ENCODE measurements at places on chromosomes 6 and 20. TPM values are rescaled to one million over a fixed set of nuclear protein-coding genes. Genes with fewer than 3 reads are reported as not detected.

- DNase-seq: no peak
Measured at GRCh38 chr6:128079021-128079420, 178.2 kb upstream of the THEMIS start.

GRCh38 chr20:37984018-37984785 is 49.1 kb downstream of the TTI1 start:
- DNase-seq: no peak

The GLP1R gene
- not detected for total RNA-seq

DNA sequence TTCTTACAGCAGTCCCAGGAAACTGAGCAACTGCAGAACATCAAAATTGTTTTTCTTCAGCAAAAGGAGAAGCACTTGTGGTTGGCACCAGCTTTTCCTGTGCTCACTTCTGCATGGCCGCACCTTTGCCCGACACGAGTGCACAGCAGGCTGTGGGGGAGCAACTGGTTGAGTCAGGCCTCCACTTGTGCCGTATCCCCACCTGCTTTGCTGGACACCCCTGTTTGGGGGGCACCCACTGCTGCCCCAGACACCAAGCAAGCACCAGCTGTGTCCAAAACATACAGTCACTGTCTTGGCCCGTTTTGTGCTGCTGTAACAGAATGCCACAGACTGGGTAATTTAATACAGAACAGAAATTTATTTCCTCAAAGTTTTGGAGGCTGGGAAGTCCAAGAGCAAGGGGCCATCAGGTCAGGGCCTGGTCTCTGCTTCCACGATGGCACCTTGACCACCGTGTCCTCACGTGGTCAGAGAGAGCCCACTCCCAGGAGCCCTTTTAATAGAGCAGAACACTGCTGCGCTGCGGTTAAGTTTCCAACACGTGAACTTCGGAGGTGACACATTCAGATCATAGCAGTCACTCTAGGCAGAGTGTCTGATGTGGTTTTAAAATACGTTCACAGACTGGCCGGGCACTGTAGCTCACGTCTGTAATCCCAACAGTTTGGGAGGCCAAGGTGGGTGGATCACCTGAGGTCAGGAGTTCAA is 8.7 kb upstream of the GMEB2 start:
- DNase-seq: no peak

- DNase-seq: peak; percentile 91
Measured at GRCh38 chr6:125942672-125943527, 13.7 kb upstream of the HINT3 start.

DNA sequence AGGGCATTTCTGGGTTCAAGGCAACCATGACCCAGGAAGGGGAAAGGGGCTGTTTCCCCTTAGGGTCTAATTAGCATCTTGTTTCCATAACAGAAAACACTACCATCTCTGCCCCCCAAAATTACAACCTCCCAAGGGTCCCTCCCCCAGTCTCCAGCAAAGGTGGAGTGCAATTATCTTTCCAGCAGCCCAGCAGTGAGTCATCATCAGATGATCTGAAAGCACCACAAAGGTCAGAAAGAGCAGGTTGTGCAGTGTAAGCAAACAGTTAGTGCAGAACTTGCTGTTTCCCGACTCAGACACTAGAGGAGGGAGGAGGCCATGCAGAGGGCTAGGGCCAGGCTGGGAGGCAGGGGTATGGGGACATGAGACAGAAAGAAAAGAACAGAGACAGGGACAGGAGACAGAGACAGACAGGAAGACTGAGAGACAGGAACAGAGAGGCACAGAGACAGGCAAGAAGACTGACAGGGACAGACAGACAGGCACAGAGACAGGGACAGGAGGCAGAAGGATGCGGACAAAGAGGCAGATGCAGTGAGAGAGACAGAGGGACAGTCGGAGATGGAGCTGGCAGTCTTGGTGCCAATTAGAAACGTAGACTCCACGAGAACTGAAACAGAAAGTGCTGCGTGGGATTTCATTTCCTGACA is 62.5 kb downstream of the PYGB start:
- peak; percentile 54 for DNase-seq

The TINAG gene
- not detected for total RNA-seq

- DNase-seq: peak; percentile 57
Measured at GRCh38 chr6:87700397-87701343, 1.4 kb downstream of the AKIRIN2 start.

- peak; percentile 44 for DNase-seq
Measured at GRCh38 chr6:107763946-107764345, 60.2 kb downstream of the SCML4 start.

The PGBD1 gene
- 6.0 TPM for total RNA-seq

- no peak for DNase-seq
Measured at GRCh38 chr20:48181261-48181935, 396.1 kb upstream of the SULF2 start.

The KCNQ5 gene
- total RNA-seq: 6.4 TPM

All from foreskin keratinocyte (primary cell).